Right renal pelvis (tissue), 4 donors: ENCODE measurements at places on chromosomes 2 and 18. TPM values are rescaled to one million over a fixed set of nuclear protein-coding genes. Genes with fewer than 3 reads are reported as not detected.

The RIT2 gene
- polyA plus RNA-seq = not detected

The DSG4 gene
- not detected for polyA plus RNA-seq

The SIGLEC15 gene
- polyA plus RNA-seq = 0.37 TPM

The PRKAG3 gene
- polyA plus RNA-seq = 0.05 TPM

The CYP27C1 gene
- polyA plus RNA-seq = 7.0 TPM

The PJVK gene
- polyA plus RNA-seq = 8.0 TPM

The CCL20 gene
- not detected for polyA plus RNA-seq

The RPRM gene
- 6.2 TPM for polyA plus RNA-seq

The MC5R gene
- 0.20 TPM for polyA plus RNA-seq

The GPBAR1 gene
- polyA plus RNA-seq = 2.3 TPM

The TGIF1 gene
- polyA plus RNA-seq = 92.1 TPM
